Activated T-cell treated with anti-CD3 and anti-CD28 coated beads, Interleukin-2, amount 50 U/mL, for 24 hours (primary cell): ENCODE measurements at places on chromosomes 4 and X.

GRCh38 chr4:186717556-186717955 lies 6.1 kb downstream of the FAT1 start:
- no peak for DNase-seq

DNA sequence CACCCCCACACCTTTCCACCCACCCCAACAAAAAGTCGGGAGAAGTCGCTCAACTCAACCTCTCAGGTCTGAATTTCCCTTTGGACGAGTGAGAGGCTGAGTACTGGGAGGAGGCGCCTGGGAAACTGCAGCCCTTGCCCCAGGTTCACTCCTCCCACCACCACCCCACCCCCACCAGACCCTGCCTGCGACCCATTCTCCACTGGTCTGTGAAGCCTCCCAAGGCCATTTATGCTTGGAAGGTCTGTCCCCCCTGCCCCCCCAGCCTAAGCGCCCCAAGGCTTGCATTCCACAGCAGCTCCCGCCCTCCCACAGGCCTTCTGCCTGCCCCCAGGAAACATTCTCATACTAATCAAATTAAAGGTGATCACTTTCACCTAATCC lies 27.2 kb downstream of the ELF4 start:
- no peak for DNase-seq

GRCh38 chr4:114384629-114385028 lies 214.0 kb upstream of the UGT8 start:
- DNase-seq: no peak

- DNase-seq: no peak
Measured at GRCh38 chrX:97639526-97639925, 755.8 kb downstream of the RPA4 start.

GRCh38 chr4:70670332-70671014 lies 4.2 kb upstream of the JCHAIN start:
- no peak for DNase-seq

- DNase-seq: no peak
Measured at GRCh38 chr4:164252286-164252685, 501.6 kb upstream of the SMIM31 start.

- no peak for DNase-seq
Measured at GRCh38 chrX:46407036-46407752, 138.0 kb downstream of the ZNF674 start.

GRCh38 chr4:188661502-188661901 lies 522.3 kb downstream of the TRIML1 start:
- no peak for DNase-seq

GRCh38 chr4:109321232-109321631 lies 18.8 kb upstream of the COL25A1 start:
- no peak for DNase-seq

DNA sequence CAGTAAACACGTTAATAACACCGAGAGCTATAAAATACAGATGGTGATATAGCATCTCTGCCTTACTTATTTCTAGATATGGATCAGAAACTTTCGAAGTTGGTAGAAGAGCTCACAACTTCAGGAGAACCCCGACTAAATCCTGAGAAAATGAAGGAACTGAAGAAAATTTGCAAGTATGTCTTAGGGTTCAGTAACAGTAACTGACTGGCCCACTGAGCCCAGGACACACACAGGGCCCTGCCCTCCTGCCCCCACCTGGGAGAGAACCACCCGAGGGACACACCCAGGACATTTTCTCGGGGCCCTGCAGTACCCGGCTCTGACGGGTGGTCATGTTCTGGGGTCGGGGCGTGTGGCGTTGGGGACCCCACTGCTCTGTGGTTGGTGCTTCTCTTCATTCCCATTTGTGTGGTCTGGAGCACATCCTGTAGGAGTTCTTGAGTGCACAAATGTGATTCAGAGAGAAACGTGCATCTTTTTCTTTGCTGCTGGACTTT lies 1.1 kb downstream of the UVSSA start:
- no peak for DNase-seq

DNA sequence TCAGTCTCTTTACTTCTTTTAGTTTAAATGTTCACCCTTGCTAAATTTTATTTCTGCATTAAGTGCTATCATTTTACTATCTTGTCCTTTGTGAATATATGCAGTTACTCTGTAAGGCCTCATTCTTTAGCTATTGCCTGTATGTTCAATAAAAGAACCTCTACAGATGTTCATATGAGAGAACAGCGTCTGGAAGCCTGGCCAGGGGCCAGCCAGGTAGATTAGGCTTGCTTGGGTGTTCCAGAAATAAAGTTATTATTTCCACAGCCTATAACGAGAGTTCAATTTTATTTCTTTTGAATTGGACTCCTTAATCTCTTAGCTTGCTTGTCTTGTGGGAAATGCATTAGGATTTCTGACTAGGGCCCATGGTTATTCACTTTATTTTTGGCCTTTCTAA lies 214.5 kb downstream of the TLL1 start:
- DNase-seq: no peak

DNA sequence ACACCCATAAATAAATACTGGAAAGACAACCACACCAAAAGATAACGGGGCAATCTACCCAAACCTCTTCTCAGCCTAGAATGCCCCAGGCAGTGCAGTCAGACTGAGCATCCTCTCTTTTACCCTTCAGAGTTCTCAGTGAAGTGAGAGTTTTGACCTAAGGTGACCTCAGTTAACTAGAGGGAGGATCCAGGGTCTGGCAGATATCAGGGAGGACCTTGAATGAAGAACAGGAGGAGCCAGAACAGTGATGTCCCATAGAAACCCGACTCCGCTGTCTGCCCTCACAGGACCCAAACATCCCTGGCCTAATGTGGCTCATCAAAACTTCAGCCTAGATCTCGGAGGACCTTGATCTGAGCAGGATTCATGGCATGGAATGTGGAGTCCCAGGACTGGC lies at the start of gene MAGEB3:
MAGEB3 (plus strand) TSS at position 263 of the 400 bp plus-strand sequence. CDS start 5,268 bp downstream, outside the sequence.
- no peak for DNase-seq

- no peak for DNase-seq
Measured at GRCh38 chr4:141328560-141329173, 108.0 kb downstream of the ZNF330 start.

- no peak for DNase-seq
Measured at GRCh38 chr4:89242864-89243732, 64.5 kb downstream of the GPRIN3 start.

GRCh38 chr4:55744369-55744768 lies 75.2 kb upstream of the EXOC1L start:
- DNase-seq: no peak

DNA sequence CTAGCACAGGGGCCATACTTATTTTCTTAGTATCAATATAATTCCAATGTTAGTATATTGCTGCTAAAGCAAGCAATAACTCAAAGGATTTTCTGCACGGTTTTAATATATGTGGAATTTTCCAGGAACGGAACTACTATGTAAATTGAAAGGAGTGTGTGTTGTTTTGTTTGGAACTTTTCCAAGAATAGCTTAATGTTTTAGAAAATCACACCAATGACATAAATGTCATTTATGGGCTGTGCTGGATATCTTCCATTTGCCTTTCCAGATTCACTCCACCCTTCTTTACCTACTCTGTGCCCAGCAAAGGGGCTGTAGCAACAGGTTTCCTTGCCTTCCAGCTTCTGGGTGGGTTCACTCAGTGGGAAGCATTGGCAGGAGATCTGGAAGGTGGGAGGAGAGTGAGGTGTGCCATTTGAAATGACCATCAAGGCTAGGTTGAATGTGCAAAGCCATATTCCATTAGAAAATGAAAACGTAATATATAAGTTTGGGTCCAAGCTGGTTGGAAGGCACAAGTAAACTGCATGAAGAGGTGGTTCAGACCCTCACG lies 25.2 kb upstream of the ZFX start:
- DNase-seq: no peak
